CD8-positive, alpha-beta memory T cell (primary cell): ENCODE measurements at places on chromosomes 12 and 14.
A peak's percentile ranks its signal among the peaks of the same experiment; 100 is the strongest.

GRCh38 chr12:49098035-49098451, 3.4 kb upstream of the DHH start:
- peak; percentile 59 for DNase-seq

DNA sequence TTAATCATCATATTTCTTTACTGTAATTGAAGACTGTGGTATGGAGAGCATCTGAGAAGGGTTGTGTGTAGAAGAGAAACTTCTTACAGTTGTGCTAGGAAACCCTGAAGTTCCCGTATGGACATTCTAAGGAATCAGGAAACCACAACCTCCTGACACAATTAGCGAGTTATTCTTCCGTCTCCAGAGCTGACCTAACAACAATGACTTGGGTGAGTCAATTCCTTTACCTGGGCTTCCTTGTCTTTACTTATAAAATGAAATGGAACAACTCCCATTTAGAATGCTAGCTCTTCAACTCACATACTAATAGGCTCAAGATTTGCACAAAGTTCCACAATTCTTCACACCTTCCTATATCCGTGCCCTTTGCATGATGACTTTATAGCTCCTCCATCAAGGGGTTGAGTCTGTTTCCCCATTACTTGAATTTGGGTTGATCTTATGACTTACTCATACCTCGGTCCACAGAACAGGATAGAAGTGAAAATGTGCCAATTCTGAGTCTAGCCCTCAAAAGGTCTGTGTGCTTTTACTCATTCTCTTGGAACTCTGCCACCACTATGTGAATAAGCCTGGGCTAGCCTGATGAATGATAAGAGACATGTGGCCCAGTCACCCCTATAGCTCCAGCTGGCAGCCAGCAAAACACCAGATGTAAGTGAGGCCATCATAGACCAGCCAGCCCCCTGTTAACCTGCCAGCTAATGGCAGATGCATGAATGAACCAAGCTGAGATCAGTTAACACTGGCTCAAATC, 459.4 kb downstream of the ETNK1 start:
- no peak for DNase-seq

DNA sequence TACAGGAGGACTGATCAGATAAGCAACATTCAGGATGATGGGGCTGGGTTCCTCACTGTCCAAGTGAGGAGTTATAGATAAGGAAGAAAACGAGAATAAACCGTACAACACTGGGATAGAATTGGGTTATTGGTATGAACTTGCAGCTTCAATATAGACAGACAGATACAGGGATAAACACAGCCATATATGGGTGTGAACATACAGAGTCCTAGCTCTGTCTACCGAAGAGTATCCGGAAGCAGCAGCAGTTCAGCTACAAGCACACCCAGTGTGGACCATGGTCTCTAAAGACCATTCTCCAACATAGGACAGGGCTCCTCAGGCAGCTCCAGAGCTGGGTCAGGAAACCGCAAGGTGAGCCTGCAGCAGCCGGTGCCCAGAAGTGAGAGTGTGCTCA, 40.8 kb downstream of the CDC42BPB start:
- no peak for DNase-seq

DNA sequence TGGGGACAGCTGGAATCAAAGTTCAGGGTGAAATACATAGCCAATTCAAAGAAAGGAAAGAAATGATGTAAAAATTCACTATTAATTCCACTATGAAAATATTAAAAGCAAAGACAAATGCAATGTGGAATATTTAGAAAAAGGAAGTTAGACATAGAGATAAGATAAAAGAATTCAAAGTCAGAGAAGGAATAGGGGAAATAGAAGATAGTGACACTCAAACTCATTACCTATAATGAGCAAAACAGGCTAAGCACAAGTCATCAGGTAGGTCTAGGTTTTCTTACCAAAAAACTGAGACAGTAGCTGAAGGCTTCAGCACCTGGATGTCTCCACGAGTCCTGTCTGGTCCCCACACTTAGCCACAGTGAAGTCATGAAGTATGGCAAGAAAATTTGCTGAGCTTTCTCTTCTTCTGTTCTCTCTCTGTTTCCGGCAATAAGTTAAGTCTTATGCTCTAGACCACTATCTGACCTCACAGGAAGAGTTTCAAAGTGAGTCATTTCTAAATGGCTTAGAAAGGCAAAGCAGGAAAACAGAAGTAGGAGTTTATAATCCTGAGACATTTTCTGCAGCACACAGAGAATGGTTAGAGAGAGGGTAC, at the start of gene C3AR1:
Gene C3AR1 (minus strand): TSS at position 369 of the 604 bp plus-strand sequence. CDS start 6,174 bp downstream, outside the sequence.
- DNase-seq, result peak; percentile 74

- no peak for DNase-seq
These were observed 309.3 kb downstream of the ITPR2 start for GRCh38 chr12:26523708-26524150.

DNA sequence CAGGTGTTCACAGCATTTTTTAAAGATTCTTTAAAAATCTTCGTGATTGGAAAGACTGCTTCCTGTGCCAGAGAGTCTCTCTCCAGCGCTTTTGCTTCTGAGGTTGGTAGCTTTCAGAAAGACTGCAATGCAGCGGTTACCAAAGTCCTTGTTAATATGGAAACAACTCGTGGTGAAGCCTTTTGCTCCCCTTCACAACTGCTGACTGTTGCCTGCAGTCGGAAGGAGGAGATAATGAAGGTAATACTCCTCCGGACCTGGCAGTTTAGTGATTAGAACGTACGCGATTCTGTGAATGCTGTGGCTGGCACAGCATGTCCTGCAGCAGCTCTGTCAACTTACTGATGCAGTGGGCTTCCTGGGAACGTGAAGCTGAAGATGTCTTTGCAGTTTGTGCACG, 50.9 kb downstream of the TRAF3 start:
- DNase-seq, result no peak
